ENCODE measurements at places on chromosomes 7 and 10.

- no peak for DNase-seq
Measured at GRCh38 chr7:47149971-47150370, 431.9 kb downstream of the TNS3 start.

DNA sequence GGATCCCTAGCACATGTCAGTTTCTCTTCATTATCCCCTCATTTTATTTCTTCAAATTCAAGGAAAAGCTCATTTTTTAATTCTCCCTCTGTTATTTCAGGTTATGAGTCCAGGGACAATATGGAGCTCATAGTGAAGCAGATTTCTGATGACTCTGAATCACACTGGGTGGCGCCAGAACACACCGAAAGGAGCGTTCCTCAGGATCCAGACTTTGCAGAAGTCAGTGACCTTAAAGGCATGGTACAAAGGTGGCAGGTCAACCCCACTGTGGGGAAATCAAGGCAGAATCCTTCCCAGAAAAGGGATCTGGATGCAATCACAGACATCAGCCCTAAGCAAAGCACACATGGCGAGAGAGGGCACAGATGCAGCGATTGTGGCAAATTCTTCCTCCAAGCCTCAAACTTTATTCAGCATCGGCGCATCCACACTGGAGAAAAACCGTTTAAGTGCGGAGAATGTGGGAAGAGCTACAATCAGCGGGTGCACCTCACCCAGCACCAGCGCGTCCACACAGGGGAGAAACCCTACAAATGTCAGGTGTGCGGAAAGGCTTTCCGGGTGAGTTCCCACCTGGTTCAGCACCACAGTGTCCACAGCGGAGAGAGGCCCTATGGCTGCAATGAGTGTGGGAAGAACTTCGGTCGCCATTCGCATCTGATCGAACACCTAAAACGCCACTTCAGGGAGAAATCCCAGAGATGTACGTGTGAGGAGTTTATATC, 21.4 kb downstream of the ZKSCAN5 start:
- peak; percentile 11 for DNase-seq

DNA sequence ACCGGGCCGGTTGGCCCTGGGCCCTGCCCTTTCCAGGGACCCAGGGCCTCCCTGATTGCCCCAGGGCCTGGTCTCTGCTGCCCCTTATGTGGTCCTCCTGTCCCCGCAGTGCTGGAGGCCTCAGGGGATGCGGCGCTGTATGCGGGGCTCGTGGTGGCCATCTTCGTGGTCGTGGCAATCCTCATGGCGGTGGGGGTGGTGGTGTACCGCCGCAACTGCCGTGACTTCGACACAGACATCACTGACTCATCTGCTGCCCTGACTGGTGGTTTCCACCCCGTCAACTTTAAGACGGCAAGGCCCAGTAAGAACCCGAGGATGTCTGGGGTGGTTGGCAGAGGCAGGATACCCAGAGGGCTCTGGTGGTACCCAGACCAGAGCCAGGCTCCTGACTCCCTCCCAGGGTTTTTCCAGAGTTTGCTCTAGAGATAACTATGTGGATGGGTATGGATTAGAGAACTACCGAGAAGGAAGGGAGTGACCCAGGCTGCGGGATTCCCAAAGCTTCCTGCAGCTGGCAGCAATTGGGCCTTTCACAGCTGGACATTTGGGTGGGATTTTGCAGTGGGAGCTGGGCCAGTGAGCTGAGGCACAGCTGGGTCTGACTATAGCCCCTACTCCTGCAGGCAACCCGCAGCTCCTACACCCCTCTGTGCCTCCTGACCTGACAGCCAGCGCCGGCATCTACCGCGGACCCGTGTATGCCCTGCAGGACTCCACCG, 28.1 kb upstream of the SLC29A3 start:
- DNase-seq, result no peak

- no peak for DNase-seq
Measured at GRCh38 chr10:25061125-25061524, 44.7 kb downstream of the THNSL1 start.

GRCh38 chr10:69696073-69696731, 66.2 kb downstream of the FAM241B start:
- DNase-seq, result no peak

GRCh38 chr10:53606981-53607380, 834.4 kb upstream of the MBL2 start:
- DNase-seq, result no peak

DNA sequence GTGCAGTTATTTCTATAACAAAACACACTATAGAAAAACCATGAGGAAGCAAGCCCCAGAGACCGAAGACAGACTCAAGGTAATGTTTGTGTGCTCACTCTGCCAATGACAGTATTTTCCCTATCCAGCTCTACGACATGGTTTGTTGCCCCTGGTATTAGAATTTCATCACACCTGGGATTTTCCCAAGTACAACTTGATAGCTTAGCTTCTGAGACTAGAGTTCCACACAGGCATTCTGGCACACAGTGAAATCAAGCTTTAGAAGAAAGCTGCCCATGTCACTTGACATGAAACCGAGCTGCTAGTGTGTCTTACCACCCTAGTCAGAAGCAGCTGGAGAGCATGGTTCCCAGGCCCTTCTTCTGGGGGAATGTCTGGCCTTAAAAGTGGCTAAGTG, 44.1 kb upstream of the AKR1E2 start:
- DNase-seq, result no peak

DNA sequence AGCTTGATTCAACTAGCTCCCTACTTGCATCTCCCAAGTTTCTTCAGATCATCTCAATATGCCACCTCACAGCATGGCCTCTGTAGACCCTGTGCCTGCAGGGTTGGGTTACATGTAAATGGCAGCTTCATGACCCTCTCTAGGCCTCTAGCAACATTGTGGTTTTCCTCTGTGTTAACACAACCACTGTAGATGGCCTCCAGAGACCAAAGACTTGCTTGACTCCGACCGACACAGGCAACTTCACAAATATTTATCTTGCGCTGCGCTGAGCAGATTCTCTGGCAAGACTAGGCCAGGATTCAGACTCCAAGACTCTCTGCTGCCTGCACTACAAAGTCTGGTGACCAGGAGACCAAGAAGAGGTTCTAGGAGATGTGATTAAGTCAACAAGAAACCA, 75.9 kb downstream of the CNOT4 start:
- no peak for DNase-seq

DNA sequence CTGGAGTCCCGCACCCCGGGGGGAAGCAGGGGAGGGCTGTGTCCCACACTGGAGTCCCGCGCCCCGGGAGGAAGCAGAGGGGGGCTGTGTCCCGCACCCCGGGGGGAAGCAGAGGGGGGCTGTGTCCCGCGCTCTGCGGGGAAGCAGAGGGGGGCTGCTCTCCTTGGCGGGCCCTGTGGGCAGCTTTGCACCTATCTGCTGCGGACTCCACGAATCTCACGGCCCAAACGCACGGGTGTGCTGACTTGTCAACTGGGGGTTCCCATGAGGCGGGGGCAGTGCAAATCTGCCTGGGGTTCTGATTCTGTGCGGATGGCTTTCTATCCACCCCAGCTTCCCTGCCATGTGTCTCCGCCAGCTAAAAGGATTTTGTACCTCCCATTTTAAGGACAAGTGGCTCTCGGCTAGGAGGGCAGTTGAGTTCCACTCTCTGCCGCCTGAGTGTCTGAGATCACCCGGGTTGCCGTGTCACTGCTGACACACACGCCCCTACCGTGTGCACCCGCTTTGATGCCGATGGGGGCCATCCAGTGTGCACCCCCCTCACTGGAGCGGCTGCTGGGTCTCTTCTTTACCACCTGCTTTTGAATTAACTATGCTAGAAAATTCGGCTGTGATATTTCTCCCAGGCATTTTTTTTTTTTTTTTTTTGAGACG, 20.5 kb downstream of the GPER1 start:
- DNase-seq, result no peak

DNA sequence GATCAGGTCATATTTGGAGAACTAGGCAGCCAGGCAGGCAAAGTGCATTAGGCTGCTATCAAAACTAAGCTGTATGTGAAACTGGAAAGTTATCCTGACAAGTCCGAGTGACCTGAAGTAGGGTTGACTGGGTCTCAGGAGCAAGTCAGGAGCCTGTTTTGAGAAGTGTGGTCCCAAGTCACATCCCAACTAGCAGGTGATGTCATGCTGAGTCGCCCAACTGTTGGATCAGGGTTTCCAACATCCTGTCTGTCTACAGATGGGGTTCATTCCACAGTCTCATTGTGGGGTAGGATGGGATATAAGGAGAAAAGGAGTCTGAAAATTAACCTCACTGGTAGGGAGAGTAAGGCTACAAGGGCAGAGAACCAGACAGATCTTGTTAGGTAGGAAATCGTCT, 27.0 kb downstream of the SLC26A4 start:
- no peak for DNase-seq

- DNase-seq, result peak; percentile 2
Measured at GRCh38 chr10:117373823-117374505, 1.3 kb downstream of the PDZD8 start.

- no peak for DNase-seq
Measured at GRCh38 chr7:17038160-17038782, 156.5 kb upstream of the AGR3 start.

GRCh38 chr10:52187521-52188258, 126.4 kb upstream of the DKK1 start:
- no peak for DNase-seq

GRCh38 chr7:131040467-131040932, 287.2 kb upstream of the MKLN1 start:
- no peak for DNase-seq

DNA sequence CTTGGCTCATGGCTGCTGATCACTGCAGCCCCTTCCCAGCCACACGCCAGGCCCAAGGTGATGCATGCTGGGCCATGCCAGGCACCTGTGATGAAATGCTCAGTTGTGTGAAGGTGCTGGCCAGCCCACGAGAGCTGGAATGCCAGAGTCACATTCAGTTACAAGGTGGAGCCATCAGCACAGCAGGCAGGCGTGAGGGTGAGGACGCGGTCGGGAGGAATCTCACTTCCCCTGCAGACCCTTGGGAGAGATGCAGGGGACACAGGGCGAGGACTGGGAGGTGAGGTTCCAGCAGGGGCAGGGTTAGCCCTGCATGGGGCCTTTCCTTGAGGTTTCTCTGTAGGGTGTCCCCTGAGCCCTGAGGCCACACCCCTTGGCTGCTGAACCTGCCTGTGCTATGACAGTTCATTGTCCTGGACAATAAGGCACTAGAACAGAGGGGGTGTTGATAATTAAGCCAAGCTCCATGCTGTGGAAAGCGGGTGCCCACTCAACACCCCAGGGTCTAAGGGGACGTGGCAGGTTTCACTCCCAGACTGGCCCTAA, 82.4 kb downstream of the ADARB2 start:
- no peak for DNase-seq

DNA sequence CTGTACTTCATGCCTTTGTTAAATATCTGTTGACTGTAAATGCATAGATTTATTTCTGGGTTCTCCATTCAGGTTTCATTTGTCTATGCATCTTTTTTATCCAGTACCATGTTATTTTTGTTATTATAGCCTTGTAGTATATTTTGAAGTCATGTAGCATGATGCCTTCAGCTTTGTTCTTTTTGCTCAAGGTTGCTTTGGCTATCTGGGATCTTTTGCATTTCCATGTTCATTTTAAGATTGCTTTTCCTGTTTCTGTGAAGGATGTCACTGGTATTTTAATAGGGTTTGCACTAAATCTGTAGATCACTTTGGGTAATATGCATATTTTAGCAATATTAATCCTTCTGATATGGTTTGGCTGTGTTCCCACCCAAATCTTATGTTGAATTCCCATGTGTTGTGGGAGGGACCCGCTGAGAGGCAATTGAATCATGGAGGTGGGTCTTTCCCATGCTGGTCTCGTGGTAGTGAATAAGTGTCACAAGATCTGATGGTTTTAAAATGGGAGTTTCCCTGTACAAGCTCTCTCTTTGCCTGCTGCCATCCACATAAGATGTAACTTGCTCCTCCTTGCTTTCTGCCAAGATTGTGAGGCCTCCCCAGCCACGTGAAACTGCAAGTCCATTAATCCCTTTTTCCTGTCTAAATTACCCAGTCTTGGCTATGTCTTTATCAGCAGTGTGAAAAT, 302.8 kb upstream of the SEMA3C start:
- no peak for DNase-seq

DNA sequence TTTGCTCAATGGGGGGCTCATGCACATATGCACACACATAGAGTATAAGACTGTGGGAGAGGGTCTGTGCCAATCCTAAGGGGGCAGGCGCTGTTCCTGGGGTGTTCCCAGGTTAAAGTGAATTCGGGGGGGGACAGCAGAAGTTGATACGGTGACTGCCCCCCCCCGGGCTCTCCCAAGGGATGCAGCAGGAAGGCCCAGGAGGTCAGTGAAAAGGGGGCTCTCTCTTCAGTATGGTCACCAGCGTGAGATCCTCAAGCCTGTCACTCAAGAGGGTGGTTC, 32.4 kb downstream of the SPDYE6 start:
- no peak for DNase-seq

DNA sequence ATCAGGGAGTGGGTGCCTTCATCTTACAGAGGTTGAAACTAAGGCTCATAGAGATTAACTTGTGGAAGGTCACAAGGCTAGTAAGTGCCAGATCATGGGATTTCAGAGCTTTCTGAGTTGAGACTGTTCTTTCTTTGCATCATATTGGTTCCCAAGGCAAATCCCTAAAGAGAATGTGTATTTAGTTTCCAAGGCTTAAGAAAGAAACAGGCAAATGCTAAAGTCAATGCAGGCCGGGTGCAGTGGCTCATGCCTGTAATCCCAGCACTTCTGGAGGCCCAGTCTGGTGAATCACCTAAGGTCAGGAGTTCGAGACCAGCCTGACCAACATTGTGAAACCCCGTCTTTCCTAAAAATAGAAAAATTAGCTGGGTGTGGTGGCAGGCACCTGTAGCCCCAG, 19.8 kb downstream of the CDK1 start:
- DNase-seq, result no peak

- DNase-seq, result no peak
Measured at GRCh38 chr7:90430614-90431460, 27.6 kb downstream of the CLDN12 start.

GRCh38 chr7:159061209-159061608, 83.5 kb downstream of the VIPR2 start:
- no peak for DNase-seq

GRCh38 chr7:13042605-13043236, 355.3 kb downstream of the ARL4A start:
- DNase-seq, result no peak

DNA sequence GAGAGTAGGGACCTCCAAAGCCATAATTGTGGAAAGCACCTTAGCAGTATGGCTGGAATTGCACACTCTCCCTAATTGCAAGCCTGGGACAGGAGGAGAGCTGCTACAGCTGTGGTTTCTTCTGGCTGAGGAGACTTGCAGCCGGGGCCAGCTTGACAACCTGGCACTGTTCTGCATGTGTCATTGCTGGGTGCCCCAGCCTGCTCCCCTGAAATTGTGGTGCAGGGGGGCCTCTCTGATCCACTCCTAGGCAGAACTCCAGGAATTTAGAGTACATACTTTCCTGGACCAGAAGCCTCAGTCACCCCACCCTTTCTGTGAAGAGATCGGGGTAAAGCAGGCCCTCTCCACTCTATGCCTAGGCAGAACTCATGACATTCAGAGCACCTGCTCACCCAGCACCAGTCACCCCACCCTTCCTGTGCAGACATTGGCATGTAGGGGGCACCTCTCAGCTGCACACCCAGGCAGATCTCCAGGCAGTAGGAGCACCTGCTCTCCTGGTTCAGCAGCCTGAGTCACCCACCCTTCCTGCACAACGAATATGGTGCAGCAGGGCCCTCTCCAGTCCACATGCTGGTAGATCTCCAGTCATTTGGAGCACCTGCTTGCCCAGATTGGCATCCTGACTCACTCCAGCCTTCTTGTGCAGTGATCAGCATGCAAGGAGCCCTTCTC, 34.4 kb upstream of the DYNC1I1 start:
- DNase-seq, result no peak
